ENCODE measurements at places on chromosomes 6 and 20. TPM values are rescaled to one million over a fixed set of nuclear protein-coding genes. Genes with fewer than 3 reads are reported as not detected.

The MYBL2 gene
- 19.2 TPM for polyA plus RNA-seq

DNA sequence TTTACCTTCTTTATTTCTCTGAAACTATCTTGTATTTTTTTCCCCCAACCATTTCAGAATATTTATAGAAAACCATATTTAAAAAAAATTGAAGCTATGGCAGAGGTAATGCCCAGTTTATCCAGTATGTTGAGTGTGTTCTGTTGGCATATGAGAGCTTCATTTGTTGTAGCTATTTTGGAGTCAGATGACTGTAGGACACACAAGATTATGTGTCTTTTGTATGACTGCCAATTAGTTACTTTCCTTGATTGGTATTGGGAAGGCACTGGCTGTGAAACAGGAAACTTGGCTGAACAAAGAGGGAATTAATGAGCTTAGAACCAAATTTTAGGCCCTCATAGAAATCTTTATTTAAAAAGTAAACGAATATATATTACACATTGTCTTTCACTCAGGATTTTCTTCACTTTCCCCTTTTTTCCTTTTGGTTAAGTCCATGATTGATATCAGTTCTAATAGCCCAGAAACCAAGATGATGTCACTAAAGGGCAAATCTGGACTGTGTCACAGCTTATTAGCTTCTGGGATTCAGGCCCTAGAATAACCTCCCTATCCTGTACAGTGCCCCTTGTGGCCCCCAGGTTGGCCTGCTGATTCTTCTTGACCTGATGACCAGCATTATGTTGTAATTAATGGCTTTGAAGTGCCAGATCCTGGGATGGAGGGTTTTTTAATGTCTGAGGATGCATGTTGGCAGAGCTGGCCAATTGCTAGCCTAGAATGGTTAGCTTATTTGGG, 10.1 kb downstream of the CDC5L start:
- no peak for DNase-seq

The BANF2 gene
- not detected for polyA plus RNA-seq

The CRISP3 gene
- polyA plus RNA-seq, result 0.46 TPM

GRCh38 chr6:150683320-150683719, 83.6 kb downstream of the PLEKHG1 start:
- no peak for DNase-seq

The TRIM15 gene
- not detected for polyA plus RNA-seq

DNA sequence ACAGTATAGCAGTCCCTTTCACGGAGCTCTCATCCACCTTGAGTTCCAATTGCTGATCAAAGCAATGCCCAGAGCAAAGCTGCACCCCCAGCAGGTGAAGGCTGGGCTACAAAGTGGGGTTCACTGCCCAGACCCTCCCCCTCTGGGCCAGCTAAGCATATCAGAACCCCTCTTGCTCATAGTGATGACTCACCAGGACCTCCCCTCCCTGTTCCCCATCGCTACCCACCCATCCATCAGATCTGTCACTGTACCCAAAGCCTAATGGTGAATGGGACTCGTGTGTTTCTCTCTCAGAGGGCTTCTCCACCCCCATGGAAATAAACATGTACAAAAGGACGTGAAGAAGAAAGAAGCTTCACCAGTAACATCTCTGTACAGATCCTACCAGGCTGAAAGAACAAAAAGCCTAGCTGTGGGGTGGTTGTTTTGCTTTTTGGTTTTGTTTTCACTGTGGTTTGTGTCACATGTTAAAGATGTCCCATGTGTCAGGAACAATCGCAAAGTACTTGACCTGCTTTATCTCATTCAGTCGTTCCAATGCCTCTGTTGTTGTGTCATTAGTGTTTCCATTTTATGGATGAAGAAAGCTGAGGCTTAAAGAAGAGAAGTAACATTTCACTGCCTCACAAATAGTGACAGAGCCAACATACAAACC, 518.5 kb downstream of the CD83 start:
- DNase-seq, result no peak

GRCh38 chr6:154502553-154502952, 7.9 kb downstream of the CNKSR3 start:
- no peak for DNase-seq

The SLC4A11 gene
- polyA plus RNA-seq, result 4.2 TPM

The VEGFA gene
- 253 TPM for polyA plus RNA-seq

DNA sequence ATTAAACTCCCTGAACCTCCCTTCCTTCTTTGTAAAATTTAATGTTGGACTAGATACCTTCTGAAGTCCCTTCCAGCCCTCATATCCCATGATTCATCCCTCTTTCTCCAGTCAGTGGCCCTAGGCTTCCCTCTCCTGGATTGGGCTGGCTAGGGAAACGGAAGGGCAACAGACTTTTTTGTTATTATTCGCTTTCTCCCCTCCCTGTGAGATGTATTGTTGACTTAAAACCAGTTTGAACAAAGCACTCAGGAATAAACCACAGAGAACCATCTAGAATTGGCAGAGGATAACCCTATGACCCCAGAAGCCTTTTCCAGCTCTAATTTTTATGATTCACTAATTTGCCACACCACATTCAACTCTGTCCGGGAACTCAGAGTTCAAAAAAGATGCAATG, 239.7 kb upstream of the SUPT3H start:
- no peak for DNase-seq

GRCh38 chr6:1615151-1615852, 5.6 kb downstream of the FOXC1 start:
- no peak for DNase-seq

- DNase-seq, result no peak
These were observed 101.2 kb upstream of the NT5E start for GRCh38 chr6:85348643-85349042.

The DTNBP1 gene
- 21.8 TPM for polyA plus RNA-seq

GRCh38 chr20:555976-556385, 12.4 kb upstream of the CSNK2A1 start:
- DNase-seq, result no peak

DNA sequence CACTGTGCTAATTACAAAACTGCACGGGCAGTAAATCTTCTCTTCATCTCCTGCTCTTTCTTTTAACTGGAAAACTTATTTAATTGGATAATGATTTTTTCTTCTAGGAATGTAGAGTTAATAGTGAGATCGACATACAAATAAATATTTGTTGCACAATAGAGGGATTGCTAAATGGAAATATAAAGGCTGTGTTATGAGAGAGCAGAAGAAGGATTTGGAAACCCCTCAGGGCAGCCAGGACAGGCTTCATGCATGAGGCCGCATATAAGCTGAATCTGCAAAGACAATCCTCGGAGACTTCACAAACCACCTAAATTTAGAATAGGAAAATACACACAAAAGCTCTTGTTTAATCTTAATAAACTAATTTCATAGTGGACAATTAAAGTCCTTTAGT, 2.9 kb upstream of the TAAR1 start:
- no peak for DNase-seq

GRCh38 chr6:10310330-10310653, 104.6 kb downstream of the TFAP2A start:
- no peak for DNase-seq

The RAB44 gene
- 0.04 TPM for polyA plus RNA-seq

- no peak for DNase-seq
These were observed 695.9 kb upstream of the SLC35B3 start for GRCh38 chr6:9131201-9131600.

The NMBR gene
- polyA plus RNA-seq, result 0.29 TPM

GRCh38 chr6:20866935-20867703, 332.9 kb downstream of the CDKAL1 start:
- DNase-seq, result no peak

GRCh38 chr6:155212106-155212505, 51.7 kb upstream of the CLDN20 start:
- no peak for DNase-seq

The ZNF334 gene
- 31.5 TPM for polyA plus RNA-seq

DNA sequence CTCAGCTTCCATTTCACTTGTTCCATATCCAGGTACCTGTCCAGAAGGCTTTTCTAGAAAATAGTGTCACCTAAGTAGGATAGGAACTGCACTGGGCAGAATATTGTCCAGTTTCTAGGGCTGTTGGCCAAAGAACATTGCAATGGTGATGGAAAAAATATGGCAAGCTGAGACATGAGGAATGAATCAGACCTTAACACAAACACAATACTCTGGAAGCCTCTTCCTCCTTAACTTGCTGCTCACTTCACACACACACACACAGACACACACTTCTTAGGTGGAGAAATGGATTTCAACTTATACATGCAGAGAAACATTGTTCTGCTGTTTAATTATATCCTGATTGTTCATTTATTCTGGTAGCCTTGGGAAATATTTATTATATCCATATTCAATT, 203.0 kb upstream of the RGS17 start:
- DNase-seq, result no peak

The SUN5 gene
- polyA plus RNA-seq, result not detected

The ABHD12 gene
- 55.1 TPM for polyA plus RNA-seq

The EYA4 gene
- polyA plus RNA-seq, result 21.6 TPM

The BMP5 gene
- 3.6 TPM for polyA plus RNA-seq

- DNase-seq, result no peak
These were observed 48.6 kb upstream of the NAA20 start for GRCh38 chr20:19968466-19969073.

The IPCEF1 gene
- 5.9 TPM for polyA plus RNA-seq

The MMP24 gene
- polyA plus RNA-seq, result 2.2 TPM

The BTN2A1 gene
- 33.5 TPM for polyA plus RNA-seq

GRCh38 chr6:38164671-38165108, 345.2 kb downstream of the ZFAND3 start:
- DNase-seq, result no peak

The THBS2 gene
- polyA plus RNA-seq, result 19.4 TPM

The SEL1L2 gene
- polyA plus RNA-seq, result not detected

The NOX3 gene
- 2.2 TPM for polyA plus RNA-seq

The VARS1 gene
- polyA plus RNA-seq, result 63.5 TPM

The SUMO4 gene
- polyA plus RNA-seq, result 1.6 TPM

DNA sequence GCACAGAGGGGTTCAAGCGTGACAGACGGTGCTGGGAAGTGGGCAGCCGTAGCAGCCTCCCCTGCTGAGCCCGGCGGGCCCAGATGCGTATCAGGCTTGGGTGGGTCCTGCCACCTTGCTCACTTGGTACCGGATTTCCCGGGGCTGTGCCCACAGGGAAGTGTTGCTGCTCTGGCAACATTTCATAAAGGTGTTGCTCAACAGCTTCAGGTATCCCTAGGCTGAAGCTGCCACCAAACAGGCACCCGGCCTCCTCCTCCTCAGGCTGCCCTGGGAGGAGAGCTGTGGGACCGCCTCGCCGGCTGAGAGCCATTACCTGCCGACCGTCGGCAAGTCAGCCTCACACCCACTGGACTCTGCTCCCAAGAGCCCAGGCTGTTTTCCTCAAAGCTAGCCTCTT, 11.5 kb downstream of the PSMG4 start:
- no peak for DNase-seq

The AGER gene
- polyA plus RNA-seq, result 27.1 TPM

- DNase-seq, result peak; percentile 62
These were observed at the start of gene BAG2 for GRCh38 chr6:57172136-57173055. BAG2 (plus strand) TSS chr6:57172326; CDS start chr6:57172698, 372 bp downstream.

The PLN gene
- 4.5 TPM for polyA plus RNA-seq

The B4GALT5 gene
- 46.0 TPM for polyA plus RNA-seq

GRCh38 chr6:1606780-1607515, 2.8 kb upstream of the FOXC1 start:
- DNase-seq, result no peak

DNA sequence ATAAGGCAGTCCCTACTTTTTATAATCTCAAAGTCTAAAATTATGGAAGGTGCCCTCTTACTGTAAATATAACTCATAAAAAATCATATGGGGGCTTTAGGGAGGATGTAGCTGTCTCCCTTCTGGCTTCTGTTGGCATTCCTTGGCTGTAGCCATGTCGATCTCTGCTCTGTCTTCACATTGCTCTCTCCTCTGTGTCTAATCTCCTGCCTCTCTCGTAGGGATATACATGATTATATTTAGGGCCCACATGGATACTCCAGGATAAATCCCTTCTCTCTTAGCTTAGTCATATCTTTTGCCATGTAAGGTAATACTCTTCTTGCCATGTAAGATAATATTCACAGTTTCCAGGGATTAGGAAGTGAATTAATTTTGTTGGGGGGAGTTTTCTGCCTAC, 28.6 kb downstream of the CDS2 start:
- no peak for DNase-seq

DNA sequence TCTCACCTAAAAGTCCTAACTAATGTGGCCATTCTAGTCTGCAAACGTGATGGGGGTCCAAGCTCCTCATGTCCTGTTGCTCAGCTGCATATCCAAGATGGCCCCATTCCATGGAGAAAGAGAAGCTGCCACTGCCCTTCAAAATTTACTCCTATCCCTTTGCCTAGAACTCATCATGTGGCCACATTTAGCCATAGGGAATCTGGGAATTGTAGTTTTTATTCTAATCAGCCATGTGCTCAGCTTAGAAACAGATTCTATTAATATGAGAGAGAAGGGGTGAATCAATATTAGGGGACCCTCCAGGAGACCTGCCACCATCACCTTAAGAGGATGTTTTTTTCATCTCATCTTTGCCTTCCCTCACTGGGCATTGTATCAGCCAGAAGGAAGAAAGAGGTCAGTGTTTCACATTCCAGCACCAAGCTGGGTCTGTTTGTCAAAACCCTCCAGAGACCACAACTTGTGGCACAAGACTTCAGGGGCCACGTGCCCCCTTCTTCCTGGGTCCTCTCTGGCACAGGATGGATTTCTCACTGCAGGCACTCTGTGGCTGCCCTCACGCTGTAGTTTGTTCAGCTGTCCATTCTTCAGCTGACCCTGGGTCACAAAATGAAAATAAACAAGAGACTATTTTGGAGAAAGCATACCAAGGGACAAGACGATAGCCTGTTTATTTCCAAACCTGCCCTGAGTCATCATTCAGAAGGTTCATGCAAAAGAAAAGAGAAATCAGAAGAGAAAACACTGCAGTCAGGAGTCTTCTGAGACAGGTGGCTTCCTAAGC, 172.0 kb downstream of the EYA2 start:
- DNase-seq, result no peak

GRCh38 chr20:21303872-21304586, 898 bp downstream of the XRN2 start:
- no peak for DNase-seq

GRCh38 chr6:148898376-148899014, 151.7 kb downstream of the UST start:
- peak; percentile 36 for DNase-seq

DNA sequence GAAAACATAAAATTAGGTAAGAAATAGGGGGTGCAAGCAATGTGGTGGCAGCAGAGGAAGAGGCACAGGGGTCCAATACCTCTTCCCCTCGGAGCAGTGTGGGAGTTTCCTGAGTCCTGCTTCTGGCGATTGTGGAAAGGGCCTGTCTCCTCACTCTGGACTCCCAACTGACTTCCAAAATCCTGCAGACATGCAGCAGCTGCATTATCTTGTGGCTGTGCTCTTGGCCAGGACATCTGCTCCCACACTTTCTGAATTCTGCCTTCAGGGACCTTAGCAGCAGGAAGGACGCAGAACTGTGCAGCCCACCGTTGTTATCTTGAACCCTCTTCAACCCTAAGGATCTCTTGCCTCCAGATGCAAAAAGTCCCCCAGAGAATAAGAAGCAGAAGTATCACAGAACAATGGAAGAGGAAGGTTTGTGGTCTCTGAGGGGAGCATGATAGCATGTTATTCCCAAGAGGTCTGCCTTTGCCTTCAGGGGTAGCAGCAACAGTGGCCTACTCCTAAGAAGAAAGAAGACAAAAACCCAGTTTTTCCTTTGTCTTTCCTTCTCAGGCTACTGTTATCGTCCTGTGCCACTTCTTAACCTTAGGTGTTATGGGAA, 102.5 kb upstream of the EMILIN3 start:
- DNase-seq, result no peak

- no peak for DNase-seq
These were observed 34.1 kb downstream of the PRPH2 start for GRCh38 chr6:42688281-42688680.

Data from left renal pelvis (tissue), 4 donors.